ENCODE measurements at places on chromosomes 3 and 15.

DNA sequence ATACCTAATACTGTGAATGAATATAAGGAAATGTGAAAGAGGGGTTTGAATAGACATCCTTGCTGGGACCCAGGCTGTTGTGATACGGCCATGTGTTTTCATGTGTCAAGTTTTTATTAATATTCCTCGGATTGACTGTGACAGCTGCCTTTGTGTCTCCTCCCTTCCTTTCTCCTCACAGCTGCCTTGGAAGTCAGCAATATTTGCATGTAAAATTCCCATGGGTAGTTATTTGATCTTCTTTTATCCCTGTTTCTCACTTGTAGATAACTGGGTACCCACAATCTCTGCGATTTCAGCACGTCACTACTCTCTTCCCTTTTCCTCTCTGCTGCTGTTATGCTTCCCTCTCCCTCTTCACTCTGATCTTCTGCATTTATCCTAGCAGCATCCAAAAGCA is 9.4 kb downstream of the GPR156 start:
- DNase-seq: no peak

DNA sequence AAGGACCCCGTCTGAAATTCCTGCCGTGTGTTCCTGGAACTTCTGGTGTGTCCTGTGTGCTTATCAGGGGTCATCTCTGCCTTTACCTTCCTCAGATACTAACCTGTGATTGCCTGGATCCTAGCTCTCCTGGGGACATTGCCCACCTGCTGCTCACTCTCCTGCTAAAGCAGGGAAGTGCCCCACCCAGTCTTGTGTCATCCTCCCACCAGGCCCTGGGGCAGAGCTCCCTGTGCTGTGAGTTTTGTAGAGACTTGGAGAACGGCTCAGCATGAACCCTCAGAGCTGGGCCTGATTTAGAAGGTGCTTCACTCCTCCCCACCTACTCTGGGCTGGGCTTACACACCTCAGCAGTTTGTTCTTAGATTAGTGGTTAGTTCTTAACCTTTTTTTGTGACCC is 3.8 kb upstream of the TMEM44 start:
- no peak for DNase-seq

DNA sequence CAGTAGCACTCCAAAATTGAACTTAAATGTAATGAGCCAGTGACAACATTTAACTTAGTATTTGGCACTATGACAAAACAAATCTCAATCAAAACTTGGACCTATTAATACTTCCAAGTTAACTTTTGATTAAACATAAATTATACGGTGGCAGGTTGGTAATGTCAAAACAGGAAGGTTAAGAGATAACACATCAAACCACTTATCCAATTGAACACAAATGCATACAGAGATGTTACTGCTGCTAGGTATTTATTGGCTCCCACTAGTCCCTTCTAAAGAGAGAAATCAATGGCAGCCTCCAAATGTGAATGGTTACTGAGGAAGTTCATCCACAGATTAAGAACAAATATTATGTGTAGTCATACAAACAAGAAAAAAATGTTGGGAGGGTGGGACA is 1.8 kb downstream of the GSK3B start:
- no peak for DNase-seq

- no peak for DNase-seq
Observed at GRCh38 chr3:158050461-158050860, 55.8 kb downstream of the SHOX2 start.

DNA sequence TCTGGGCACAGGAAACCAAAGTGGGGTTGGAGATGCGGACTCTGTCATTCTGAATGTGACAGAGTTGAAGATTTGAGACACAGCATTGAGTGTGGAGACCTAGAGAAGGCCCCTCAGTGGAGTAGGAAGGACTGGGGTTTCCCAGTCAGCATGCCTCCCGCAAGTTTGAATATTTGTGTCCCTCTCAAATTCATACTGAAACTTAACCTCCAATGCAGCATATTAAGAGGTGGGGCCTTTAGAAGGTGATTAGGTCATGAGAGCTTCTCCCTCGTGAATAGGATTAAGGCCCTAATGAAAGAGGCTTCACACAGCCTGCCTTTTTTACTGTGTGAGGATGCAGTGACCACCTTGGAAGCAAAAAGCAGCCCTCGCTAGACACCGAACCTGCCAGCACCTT is 8.0 kb downstream of the HDDC3 start:
- no peak for DNase-seq

DNA sequence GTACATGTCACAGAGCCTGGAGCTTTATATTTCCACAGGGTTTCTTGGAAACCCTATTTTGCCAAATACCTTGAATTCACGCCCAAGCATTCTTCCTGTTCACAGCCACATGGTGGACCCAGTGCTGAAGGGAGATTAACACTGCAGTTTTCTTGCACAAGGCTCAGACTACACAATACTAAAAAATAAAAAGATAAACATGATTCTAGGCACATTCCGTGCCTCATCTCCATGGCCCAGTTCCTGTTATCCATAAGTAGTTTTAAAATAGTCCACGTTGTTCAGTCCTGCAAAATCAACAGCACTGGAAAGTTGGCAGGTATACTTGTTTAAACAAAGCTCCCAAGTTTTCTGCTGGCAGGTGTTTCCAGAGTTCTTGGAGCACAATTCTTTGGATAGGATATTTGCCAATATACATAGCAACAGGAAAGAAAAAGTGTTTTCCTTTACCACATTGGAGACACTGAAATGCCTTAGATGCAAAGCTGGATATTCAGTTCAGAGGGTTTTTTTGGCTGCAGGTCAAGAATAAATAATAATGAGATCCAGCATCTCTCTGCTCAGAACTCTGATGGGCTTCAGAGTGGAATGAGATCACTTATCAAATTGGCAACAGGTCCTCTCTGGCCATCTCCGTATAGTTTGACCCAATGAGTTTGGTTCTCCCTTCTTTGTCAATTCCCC is 88.1 kb upstream of the TGFBR2 start:
- DNase-seq: no peak

DNA sequence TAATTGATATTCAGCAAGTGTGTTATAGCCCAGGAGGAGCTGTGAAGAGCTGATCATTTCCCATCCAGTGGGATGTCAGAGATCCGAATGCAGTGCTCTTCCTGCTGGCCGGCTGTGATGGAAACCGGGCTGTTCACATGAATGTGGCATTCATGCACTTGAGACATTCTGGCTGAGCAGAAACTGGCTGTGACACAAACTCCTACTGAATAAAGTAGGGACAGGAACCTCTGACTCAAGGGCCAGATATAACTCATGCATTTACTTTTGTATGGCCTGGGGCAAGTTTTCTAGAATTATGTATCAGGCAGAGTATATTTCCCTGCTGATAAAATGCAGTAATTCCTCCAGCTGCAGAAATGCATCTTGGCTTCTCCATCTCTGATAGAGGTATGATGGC is 83.4 kb upstream of the FAM3D start:
- no peak for DNase-seq

GRCh38 chr3:4712109-4712508 is 219.0 kb downstream of the ITPR1 start:
- DNase-seq: no peak

DNA sequence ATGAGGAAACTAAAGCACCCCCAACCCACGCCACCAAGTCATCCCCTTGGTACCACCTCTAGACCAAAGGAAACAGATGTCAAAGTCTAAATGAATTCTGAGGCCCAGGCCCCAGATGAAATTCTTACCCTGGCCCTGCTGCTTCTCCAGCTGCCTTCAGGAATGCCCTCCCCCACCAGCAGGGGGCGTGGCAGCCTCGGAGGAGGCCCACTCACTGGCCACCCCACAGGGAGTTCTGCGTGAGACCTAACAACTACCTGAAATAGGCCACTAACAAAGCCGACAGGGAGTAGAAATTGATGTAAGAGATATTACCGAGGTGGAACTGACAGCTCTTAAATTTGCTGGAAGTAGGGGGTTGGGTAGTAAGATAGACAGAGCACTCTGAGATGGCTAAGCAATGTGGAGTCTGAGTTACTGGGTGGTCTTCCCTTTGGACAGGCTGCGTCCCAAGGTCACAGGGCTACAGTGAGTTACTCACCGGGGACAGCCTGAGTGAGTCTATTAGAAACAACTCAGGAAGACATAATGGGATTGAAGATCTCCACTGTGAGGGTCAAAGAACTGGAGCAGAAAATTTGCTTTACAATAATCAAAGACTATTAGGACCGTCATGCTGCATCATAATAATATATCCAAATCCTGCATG is 240.7 kb downstream of the SHOX2 start:
- peak; percentile 1 for DNase-seq

- DNase-seq: no peak
Observed at GRCh38 chr15:49225572-49226281, 55.7 kb downstream of the GALK2 start.

DNA sequence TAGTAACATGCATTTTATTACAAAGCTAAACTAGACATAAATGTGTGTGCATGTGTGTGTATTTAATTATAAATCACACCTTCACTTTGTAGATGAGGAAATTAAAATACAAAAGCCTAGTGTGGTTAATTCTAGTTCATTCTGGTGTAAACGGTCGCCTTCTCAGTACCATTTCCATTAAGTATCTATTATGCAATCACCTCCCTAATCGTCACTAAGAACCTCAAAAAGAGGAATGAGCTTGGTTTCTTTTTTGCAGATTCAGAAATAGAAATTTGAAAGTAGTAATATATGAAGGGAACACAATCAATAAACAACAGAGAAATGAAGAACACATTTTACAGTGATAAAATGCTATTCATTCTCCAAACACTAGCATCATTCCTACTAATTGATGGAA is 233.2 kb downstream of the ZBBX start:
- no peak for DNase-seq

DNA sequence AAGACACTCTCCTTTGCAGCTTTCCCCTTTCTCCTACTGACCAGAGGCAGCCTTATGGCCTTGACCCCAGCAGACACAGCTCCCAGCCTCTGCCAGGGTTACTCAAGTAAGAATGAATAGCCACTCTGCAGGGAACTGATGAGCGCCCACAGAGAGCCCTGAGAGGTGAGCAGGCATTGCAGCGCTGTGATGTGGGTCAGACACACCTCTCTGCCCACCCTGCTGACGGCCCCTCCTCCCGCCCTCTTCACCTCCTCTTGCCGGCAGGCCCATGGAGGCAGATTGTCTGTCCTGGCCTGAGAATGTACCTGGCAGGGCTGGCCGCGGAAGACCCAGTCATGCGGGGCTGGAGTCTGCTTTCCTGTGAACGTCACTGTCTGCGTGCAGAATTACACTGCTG is 512.6 kb upstream of the PPP2R3A start:
- no peak for DNase-seq

DNA sequence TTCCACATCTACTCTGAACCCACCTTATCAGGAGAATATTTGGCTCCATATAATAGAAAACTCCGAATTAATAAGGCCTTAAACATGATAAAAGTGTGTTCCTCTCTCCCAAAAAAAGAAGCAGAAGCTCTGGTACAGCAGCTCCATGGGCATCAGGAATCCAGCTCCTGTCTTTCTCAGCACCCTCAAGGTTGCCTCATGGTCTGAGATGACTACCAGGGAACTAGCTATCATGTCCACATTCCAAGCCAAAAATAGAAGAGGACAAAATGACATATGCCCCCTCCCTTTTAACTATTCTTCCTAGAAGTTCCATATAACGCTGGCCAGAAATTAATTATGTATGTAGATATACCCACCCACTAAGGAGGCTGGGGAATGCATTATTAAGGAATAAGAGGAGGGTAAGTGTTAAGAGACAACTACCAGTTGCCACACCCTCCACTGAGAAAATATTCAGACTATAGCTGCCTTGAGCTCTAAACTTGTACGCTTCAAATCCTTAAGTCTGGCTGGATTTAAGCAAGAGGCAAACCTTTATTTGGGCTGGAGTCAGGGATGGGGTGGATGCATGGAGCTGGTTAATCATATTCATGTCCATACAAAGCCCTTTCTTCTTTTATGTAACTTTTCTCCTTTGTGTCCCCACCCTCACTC is 35.8 kb upstream of the CTDSPL start:
- no peak for DNase-seq

GRCh38 chr3:36653095-36653494 is 111.3 kb downstream of the DCLK3 start:
- no peak for DNase-seq

DNA sequence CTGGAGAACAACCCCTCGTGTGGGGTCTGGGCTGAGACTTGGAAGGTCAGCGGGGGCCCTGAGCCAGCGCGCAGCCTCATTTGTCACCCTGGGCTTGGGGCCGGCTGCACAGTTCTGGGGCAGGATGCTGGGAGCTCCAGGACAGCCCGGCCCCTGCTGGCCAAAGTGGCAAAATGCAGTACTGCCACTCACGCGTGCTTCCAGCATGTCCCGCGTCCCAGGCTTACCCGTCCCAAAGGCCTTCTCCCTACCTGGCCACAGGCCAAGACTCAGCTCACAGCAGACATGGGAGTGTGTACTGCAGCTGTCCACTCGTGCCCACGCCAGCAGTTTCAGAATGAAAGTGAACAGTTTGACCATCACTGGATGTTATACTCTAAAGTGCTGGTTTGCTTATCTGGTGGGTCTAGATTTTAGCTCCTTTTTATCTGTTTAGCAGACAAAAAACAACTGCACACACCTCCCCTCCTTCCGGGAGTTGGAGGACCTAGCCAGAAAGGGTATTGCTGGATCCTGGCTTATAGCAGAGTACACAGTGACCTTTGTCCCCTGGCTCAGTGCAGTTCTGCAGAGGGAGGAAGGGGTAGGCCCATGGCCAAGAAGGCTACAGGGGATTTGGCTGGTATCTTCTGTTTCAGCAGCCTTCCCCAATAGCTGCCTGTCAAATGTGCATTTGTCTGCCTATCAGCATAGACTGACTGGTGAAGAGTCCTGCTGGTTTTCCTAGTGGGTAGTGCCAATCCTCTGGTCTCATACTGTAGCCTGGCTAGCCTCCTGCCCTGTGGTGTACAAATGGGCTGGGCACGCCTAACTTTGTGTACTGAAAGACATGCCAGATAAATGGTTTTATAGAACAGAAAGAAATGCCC is 23.2 kb upstream of the IP6K2 start:
- DNase-seq: peak; percentile 12

DNA sequence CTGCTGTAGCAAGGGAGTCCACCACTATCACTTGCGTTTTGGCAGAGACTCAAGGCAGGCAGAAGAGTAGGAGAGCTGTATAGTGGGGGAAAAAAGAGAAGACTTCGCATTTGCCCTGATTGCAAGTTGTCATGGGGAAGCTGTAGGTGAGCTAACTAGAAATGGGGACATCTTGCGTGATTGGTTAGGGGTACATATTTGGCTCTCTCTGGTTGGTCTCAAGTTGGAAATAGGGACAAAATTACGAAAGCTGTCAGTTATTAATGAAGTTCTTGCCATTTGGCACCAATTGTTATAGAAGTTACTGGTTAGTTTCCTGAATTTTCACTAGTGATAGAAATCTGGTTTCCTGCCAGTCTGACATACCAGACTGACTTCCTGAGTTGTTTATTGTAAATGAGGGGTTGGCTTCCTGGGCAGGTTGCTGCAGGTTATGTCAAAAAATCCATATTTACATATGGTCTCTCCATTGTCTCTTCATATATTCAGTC is 8.2 kb upstream of the SENP7 start:
- DNase-seq: no peak

DNA sequence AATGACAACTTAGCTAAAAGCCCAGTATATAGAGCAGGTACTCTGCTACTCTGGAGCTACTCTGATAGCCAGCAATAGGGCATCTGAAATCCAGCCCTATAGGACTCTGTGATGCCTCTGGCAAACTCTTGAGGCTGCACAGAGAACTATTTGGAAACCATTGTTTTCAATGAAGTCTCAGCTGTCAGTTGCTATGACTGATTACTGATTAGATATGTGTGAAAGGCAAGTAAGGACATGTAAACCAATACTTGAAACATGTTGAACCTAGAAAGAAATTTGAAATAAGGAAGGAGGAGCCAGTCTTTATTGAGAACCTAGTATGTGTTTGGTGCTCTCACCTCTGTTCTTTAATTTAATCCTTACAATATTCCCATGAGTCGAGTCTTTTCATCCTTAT is 40.2 kb upstream of the CRTC3 start:
- DNase-seq: no peak

- DNase-seq: no peak
Observed at GRCh38 chr3:149366941-149367840, 10.3 kb downstream of the TM4SF1 start.

Measured in effector CD8-positive, alpha-beta T cell (primary cell).